ENCODE measurements at places on chromosomes 7 and 10.

- DNase-seq = no peak
Measured at GRCh38 chr10:77400033-77400432, 237.6 kb downstream of the KCNMA1 start.

DNA sequence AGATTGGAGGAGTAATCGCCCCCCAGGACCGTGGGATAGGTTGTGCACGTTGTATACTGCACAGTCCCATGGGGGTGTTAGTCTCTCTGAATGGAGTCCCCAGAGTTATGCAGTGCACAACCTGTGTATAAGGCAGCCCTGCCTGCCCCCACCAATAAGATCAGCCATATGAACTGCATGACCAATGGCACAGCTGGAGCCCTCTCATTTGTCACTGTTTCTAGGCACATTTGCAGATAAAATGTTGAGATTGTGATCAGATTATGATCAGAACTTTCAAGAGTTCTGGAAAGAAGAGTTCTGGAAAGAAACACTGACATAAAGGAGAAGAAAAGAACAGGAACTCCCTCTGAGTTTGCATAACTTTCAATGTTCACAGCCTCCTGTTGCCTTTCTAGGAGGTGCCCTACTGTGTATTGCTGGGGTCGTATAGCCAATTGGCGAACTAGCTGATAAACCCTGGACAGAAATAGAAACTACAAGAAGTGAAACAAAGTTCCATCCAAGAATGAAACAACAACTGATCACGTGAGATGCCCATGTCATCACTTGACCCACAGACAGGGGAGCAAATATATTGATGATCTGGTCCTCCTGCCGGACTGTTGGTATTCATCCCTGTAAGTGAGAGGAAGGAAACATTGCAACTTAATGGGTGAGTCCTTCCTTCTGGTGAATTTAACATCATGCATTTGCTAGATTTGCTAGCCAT lies 49.6 kb upstream of the TOMM7 start:
- DNase-seq = no peak

DNA sequence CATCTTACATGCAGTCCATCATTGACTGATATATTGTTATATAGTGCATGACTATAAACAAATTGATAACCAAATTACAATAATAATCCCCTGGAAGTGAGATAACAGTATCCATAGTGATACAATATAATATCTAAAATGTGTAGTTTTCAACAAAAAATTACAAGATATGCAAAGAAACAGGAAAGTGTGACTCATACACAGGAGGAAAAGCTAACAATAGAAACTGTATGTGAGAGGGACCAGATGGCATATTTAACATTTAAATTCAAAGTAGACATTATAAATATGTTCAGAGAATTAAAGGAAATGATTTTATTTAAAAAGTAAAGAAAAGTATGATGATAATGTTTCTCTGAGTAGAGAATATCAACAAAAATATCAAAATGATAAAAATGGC lies 8.0 kb downstream of the OR9A2 start:
- DNase-seq = no peak

DNA sequence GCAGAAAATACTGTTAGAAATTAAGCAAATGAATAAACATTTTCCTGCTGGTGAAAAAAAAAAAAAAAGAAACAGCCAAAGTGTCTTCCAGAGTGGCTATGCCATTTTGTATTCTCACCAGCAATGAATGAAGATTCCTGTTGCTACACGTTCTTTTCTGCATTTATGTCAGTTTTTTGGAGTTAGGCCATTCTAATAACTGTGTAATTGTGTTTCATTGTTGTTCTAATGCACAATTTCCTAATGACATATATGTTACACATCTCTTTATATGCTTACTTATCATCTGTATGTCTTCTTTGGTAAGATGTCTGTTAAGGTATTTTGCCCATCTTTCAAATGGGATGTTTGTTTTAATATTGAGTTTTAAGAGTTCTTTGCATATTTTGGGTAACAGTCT lies 213.7 kb downstream of the ITGB1 start:
- no peak for DNase-seq

DNA sequence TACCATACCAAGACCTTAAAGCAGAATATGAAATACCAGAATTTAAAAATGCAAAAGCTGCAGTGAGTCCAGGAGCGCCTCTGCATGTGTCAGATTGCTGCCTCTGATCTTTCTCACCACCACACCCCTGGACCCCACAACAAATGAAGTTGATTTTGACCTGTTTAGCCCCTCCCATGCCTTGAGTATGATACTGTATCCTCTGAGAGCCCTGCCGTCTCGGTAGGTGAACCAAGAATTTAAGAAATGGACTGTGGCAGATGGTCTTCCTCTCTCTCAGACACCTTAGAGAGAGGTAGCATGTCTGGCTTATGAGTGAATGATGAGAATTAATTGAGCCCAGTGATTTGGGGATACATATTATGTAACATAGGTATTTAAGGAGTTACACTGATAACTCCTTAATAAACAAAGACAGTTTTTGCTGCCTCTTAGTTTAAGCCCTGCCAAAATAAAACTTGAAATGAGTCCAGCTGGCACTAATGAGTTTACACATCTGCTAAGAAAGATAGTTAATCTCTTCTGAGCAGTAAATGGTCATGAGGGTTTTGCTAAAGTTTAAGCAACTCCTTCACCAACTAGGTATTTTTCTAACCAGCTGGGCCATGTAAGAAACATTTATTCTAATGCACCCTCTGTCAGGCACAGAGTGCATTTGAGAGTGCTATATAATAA lies 4.5 kb upstream of the TFPI2 start:
- DNase-seq = no peak

DNA sequence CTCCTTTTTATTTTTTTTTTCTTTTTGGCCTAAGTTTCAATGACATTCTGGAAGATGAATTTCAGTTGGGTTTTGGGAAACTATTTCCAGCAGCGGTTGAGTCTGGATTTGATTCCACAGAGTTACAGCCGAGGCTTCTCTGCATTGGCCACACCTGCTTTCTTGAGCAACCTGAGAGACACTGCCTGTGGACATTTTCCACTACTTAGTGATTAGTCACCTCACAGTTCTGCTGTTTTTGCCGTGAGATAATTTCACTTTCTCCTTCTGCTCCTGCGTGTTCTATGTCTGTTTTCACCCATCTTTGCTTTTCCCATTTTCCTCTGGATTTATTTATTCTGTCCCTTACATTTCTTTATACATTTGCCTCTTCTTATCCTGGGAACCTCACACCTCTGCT lies 243.0 kb downstream of the BICC1 start:
- no peak for DNase-seq
